ENCODE measurements at places on chromosomes 2 and 18.

DNA sequence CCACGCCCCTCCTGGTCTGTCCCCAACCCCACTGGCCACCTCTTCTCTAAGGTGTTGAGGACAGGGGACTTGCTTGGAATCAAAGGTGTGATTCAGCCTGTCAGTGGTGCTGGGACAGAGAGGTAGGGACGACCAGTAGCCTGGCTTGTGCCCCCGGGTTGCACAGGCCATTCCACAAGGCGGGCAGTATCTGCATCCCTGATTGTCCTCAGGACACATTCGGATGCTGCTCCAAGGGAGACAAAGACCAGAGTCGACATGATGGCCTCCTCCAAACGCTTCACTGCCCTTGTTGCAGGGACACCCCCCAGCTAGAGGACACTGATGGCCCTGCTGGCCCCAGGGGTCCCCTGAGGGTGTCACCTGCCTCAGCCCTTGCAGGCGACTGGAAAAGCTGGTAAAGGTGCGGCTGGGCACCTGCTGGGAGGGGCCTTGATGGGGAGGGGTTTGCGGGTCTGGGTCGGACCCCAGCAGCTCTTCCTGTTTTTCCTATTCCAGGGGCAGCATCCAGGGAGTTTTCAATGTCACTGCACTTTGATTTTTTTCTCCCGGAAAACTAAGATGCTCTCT lies 98.0 kb downstream of the PTGR3 start:
- DNase-seq: no peak

GRCh38 chr18:10418836-10419235 lies 35.6 kb upstream of the APCDD1 start:
- DNase-seq: no peak

GRCh38 chr2:15009681-15010080 lies 377.2 kb downstream of the LRATD1 start:
- DNase-seq: no peak

- DNase-seq: no peak
These were observed 279.5 kb upstream of the RAB6C start for GRCh38 chr2:129699781-129700573.

GRCh38 chr18:42765302-42765701 lies 350.2 kb downstream of the RIT2 start:
- DNase-seq: no peak

DNA sequence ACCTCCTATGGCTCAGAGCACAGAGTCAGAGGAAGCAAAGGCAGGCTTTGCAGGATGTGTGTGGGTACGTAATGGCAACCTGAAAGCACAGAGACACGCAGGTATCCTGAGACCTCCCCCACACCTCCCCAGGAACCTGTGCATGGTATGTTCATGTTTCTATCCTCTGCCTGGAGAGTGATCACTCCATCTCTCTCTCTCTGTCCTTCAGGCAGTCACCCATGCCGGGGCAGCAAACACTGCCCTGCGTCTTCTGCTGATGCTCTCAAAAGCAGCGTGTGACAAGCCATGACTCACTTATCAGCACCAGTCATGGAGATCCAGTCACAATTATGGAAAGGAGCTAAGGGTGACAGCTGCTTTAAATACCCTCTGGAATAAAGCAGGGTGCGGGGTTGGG lies 52.7 kb downstream of the PDCL3 start:
- DNase-seq: no peak

DNA sequence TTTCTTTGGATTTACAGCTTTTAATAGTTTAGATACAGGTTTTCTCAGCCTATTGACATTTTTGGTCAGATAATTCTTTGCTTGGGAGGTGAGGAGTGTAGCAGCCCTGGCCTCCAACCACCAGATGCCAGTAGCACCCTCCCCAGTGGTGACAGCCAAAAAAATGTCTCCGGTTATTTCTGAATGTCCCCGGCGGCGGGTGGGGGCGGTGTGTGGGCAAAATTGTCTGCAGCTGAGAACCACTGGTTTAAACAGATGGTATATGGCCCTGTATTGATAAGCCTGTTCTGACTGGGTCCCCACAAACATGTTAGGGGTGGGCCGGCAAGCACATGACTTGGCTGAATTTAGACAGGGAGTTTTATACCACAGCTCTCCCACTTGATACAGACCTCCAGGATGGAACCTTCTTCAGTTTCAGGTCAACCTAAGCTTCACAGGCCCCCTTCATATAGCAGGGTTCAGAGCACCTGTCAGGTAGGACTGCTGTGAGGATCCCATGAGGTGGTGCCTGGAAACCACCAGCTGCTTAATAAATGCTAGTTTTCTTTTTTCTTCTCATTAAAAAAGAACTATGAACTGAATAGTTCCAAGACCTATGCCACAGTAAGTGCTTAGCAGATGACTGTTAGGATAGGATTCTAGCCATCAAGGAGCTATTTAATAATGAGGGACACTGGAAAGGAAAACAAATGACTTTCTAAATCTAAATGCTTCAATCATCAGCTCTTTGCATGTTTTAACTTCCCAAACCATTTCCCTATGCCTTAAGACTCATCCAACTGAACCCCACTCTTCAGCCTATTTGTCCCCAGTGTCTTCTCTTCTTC lies 18.1 kb downstream of the LPIN2 start:
- peak; percentile 78 for DNase-seq

DNA sequence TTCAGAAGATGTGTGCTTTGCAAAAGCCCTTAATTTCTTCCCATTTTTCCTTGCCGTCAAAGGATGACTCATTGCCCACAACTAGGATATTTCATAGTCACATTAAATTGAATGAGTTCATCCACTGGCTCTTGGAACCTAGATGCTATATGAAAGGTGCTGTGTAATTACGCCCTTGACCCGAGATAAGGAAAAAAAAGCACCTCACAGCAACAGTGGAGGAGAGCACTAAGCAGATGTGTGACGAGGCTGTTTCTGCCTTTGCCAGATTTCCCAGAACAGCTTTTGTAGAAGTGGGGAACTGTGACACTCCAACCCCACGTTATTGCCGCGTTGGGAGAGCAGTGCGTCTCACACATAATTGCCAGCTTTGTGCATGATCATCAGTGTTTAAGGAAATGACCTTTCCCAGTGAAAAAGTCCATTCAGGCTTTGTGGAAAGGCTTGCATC lies 33.3 kb upstream of the TMEM87B start:
- DNase-seq: no peak

DNA sequence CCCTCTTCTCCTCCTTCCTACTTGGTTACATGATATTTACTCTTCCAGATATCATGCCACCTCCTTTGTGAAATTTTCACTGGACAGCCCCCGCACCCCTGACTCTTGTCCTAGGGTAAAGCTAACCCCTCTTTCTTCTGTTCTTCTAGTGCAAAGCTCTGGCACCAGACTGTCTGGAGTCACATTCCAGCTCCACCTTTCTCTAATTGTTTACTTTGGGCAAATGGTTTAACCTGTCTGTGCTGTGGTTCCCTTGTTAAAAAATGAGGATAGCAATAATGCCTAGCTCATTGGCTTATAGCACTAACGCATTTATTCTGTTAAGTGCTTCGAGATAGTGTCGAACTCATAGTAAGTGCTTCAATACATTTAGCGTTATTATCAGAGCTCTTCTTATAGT lies 306.2 kb downstream of the ALK start:
- no peak for DNase-seq

DNA sequence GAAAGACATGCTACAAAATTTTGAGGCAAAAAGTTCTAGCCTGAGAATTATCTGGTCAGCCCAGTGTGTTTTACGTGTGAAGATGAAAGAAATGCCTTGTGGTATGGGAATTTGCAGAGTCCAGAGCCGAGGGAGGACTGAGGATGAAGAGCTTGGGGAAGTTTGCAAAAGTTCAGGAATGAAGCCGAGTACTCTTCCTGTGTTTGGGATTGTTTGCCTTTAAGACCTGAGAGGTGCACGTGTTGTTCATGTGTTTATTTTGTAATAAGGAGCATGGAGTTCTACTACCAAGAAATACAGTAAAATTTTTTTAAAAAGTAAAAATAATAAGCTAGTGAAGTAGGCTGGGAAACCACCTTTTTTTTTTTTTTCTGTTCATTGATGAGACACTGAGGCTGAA lies 14.8 kb downstream of the SETBP1 start:
- no peak for DNase-seq

- DNase-seq: no peak
These were observed 297.4 kb downstream of the EIPR1 start for GRCh38 chr2:3079959-3080948.

DNA sequence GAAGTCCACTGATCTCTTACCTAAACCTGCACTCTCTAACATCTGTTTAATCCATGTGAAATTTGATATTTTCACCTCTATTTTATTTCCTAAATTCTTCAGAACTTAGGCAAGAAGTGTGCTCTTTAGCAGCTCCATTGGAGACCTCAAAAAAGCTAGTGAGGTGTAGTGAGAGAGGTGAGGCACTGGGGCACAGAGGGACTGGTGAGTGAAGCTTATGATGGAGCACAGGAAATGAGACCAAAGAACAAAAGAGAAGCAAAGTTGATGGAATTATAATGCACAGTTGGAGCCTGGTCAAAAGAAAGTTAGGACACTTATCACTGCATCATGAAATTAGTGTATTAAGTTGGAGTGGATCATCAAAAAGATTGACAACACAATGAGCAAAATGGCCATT lies 1050.7 kb upstream of the NRXN1 start:
- DNase-seq: no peak

- DNase-seq: no peak
These were observed 50.0 kb upstream of the SCG2 start for GRCh38 chr2:223652122-223652521.

- peak; percentile 40 for DNase-seq
These were observed 27.5 kb downstream of the SIX2 start for GRCh38 chr2:44981714-44982108.

DNA sequence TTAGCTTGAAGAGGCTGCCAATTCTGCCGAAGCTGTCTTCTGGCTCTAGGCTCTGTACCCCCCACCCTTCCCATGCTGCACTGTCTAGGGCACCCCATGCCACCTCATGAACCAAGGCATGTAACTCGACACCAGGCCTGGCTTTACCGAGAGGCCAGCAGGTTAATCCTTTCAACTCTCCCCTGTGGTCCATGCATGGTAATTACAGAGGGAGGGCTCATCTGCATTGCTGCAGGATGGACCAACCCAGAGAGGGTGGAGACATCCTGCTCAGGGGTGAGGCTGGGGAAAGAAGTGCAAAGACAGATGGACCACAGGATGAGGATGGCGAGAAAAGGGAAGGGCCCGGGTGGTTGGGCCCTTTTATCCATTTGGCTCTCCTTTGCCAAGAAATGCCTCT lies 65.8 kb downstream of the KCTD1 start:
- no peak for DNase-seq

- DNase-seq: no peak
These were observed 216.1 kb downstream of the DPP4 start for GRCh38 chr2:161857920-161858319.

DNA sequence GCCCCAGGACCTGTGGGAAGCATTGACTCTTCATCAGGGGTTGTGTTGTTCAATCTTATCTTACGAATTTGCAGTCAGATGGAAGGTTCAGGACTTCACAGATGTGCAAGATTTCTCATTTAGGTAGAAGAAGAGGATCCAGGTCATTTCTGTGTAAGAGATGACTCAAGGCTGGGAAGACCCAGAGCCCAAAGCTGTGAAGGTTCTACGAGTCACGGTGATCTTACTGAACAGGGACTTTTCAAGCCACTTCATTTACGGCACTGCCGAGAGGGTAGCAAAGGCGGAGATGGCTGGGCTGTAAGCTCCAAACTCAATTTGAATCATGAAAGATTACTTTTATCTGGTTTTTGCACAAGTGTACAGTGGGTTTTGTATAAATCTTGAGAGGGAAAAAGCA lies 228.0 kb upstream of the MEX3C start:
- no peak for DNase-seq

- no peak for DNase-seq
These were observed 11.4 kb upstream of the TRAPPC8 start for GRCh38 chr18:31954349-31954748.

DNA sequence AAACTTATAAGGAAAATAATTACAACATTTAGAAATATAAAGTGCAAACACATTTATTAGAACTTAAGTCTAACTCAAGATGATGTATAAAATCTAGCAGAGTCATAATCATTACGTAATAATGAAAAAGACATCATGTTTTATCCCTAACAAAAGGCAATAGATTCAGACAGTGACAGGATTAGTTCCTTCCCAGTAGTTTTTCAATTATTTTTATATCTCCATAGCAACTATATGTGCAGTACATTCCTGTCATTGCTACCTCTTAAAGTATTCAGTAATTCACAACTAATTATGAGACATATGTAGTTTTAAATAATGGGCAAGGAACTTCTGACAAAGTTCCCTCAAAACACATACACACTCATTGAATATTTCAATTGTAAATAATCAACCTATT lies 687.9 kb downstream of the CCDC85A start:
- DNase-seq: no peak

DNA sequence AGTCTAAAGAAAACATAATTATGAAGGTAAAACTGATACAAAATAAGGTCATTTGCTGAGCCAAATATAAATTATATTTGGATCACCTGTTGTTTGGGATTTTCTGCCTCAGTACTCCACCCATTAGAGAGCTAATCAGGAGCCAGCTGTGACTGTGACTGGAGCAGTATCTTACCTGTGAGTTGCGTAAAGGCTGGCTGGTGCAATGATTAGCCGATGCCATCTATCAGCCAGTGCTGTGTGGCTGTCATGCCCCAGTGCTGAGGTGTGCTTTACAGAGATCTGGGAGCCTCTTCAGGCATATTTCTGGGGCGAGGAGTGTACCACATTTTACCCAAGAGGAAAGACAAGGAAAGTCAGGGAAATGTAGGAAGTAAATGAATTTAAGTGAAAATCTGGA lies 191.8 kb downstream of the LRRTM1 start:
- no peak for DNase-seq

DNA sequence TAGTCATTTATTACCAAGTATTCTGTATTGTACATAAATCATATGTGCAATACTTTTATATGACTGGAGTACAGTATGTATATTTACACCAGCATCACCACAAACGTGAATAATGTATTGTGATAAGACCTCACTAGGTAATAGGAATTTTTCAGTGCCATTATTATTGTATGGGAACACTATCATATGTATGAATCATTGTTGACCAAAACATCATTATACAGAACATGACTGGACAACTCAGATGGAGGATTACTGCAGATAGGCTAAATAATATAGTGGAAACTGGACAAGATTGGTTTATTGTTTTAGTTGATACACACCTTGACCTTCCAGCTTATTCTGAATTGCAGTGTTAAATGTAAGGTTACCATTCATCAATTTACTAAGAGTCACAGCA lies 33.4 kb downstream of the VAPA start:
- DNase-seq: no peak

DNA sequence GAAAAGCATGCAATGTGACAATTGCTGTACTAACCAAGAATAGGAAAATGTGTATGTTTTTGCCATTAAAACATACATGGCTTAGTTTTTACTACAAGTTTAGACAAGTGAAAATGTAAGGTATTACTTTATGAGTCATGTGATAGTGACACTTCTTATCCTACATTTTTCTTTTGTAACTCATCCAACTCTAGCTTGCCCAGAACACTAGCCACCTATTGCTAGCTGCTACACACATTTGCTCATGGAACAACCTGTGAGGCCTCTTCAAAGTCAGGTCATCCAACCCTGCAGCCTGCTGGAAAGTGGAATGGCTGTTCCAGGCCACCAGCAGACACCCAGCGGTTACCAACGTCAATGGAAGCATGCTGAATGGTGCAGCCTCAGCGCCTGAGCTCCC lies 1043.9 kb downstream of the TMEM182 start:
- DNase-seq: no peak

GRCh38 chr2:231548752-231549151 lies 18.5 kb upstream of the NMUR1 start:
- no peak for DNase-seq
